Mesothelial cell of epicardium (in vitro differentiated cells): ENCODE measurements at places on chromosomes 7 and 10.

- DNase-seq = no peak
These were observed 15.1 kb upstream of the ATE1 start for GRCh38 chr10:121942749-121943416.

DNA sequence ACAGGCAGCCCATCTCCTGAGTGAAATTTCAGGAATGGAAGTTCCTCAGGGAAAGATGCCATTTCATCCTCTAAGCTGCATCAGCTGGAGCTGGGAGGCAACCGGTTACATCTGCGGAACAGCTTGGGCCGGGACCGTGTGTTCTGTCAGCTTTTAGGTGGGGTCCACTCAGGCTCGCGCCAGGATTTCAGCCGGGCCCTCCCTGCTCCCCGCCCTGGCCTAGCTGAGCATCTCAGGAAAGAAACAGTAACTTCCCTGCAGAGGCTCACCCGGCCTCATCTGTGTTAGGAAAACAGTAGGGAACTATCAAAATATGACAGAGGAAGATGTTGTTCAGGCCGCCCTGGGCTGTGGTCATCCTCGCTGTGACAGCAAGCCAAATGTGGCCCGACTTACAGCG is 110.4 kb downstream of the TRIL start:
- DNase-seq = no peak

- no peak for DNase-seq
These were observed 19.8 kb upstream of the USP6NL start for GRCh38 chr10:11631291-11631690.

DNA sequence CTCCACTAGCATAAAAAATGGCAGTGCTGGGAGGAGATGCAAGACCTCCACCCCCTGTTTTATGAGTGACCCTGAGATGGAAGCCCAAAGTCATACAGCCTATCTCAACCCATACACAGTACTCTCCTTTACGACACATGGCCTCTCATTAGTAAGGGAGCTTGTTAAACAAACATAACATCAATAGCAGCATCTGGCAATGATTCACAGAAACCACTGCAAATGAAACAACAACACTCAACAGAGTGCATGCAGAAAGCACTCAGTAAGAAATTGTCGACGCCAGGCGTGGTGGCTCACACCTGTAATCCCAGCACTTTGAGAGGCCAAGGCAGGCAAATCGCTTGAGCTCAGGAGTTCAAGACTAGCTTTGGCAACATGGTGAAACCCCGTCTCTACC is 27.5 kb upstream of the FIGNL1 start:
- DNase-seq = no peak

DNA sequence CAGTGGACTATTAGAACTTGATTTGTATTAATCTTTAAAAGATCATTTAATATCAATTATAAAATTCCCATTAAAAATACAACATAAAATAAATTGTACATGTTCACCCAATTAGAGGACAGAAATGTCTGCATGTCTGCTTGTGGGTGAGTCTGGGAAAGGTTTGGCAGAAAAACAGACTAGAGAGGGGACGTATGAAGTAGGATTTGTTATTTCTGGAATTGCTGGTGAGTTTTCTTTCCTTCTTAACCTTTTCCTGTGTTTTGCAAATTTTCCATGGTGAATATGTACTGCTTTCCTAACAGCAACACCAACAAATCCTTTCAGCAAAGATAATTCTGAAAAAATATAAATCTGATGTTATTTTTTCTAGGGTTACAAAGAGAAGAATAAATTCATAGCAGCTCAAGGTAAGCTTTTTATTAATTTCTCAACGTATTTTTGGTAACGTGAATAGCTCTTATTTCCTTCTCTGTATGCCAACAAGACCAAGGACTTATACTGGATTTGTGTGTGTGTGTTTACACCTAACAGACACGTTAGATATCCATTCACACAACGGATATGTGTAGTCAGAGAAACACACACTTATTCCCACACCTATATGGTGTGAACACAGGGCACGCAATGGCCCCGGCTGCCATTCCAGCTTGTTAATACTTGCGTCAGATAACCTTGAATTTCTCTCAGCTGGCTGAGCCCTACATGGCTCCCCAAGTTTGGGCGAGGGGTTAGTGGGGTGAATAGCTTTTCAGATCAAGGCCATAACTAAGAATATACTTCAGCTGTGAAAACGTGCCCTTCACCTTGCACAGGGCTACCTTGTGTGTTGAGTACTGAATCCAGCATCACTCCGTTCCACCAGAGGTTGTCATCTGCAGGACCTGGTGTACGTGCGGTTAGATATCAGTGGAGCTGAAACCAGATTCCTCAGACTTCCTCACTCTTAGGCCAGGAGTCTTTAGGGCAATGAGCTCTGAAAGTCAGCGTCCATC is 64.6 kb downstream of the MKI67 start:
- no peak for DNase-seq

DNA sequence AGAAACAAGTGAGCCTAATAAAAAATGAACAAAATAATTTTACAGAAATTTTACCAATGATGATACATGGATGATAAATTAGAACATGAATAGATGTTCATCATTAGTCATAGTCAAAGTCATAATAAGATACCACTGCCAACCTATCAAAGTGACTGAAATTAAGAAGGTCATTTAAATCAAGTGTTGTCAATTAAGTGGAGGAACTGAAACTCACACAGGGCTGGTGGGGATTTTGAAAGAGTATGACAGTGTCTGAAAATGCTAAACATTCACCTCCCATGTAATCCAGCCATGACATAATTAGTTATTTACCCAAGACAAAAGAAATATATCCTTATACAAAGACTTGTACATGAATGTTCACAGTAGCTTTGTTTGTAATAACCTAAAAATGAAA is 57.1 kb upstream of the DYNC1I1 start:
- DNase-seq = no peak

GRCh38 chr7:134785842-134786241 is 6.4 kb downstream of the CALD1 start:
- no peak for DNase-seq

GRCh38 chr10:84837877-84838276 is 509.5 kb downstream of the CCSER2 start:
- no peak for DNase-seq
